ENCODE measurements at places on chromosomes 12 and 14.

DNA sequence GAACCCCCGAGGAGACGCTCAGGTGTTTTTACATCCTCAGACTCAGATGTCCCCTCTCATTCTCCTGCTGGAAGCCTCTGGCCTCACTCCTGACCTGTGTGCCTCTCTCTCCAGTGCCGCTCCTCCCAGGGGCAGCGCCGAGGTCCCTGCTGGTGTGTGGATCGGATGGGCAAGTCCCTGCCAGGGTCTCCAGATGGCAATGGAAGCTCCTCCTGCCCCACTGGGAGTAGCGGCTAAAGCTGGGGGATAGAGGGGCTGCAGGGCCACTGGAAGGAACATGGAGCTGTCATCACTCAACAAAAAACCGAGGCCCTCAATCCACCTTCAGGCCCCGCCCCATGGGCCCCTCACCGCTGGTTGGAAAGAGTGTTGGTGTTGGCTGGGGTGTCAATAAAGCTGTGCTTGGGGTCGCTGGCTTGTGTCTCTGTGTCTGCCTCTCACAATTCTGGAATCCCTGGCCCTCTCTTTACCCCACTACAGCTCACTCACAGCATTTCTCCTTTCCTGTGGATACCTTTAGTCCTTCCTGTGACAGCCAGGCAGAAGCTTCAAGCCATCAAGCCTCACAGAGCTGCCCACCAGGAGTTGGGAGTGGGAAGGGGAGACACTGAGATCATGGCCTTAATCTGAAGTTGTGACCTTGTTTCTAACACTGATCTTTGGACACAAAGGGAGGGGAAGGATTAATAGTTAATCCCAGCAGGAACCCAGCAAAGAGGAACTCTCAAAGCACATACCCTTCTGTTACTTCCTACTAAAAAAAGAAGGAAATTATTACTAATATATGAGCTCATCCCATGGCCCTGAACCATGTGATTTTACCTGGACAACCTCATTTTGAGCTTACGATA is 1.1 kb upstream of the SOAT2 start:
- no peak for DNase-seq

GRCh38 chr14:44970907-44971306 is 8.9 kb downstream of the TOGARAM1 start:
- no peak for DNase-seq

- DNase-seq: no peak
Measured at GRCh38 chr12:126201981-126202537, 1136.8 kb downstream of the AACS start.

DNA sequence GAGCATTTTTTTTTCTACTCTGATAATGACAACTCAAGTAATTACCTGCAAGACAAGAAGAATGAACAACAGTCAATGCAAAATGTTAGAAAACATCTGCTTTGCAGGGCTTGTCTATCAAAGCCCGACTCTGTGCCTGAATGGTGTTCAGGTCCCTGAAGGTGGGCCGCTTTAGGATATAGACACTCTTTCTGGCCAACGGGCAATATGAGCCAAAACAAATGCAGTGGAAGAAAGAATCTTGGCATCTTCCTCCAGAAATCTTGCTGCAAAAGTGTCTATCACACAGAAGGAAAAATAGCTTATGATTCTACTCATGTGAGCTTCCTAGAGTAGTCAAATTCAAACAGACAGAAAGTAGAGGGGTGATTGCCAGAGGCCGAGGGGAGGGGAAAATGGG is 32.7 kb downstream of the FOS start:
- DNase-seq: no peak

DNA sequence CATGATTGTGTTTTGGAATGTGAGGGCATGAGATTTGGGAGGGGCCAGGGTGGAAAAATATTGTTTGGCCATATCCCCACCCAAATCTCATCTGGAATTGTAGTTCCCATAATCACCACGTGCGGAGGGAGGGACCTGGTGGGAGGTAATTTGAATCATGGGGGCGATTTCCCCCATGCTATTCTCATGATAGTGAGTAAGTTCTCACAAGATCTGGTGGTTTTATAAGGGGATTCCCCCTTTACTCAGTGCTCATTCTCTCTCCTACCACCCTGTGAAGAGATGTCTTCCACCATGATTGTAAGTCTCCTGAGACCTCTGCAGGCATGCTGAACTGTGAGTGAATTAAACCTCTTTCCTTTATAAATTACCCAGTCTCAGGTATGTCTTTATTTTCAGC is 15.7 kb downstream of the OR10P1 start:
- no peak for DNase-seq

- peak; percentile 30 for DNase-seq
Measured at GRCh38 chr12:111812881-111813741, 28.9 kb upstream of the MAPKAPK5 start.

DNA sequence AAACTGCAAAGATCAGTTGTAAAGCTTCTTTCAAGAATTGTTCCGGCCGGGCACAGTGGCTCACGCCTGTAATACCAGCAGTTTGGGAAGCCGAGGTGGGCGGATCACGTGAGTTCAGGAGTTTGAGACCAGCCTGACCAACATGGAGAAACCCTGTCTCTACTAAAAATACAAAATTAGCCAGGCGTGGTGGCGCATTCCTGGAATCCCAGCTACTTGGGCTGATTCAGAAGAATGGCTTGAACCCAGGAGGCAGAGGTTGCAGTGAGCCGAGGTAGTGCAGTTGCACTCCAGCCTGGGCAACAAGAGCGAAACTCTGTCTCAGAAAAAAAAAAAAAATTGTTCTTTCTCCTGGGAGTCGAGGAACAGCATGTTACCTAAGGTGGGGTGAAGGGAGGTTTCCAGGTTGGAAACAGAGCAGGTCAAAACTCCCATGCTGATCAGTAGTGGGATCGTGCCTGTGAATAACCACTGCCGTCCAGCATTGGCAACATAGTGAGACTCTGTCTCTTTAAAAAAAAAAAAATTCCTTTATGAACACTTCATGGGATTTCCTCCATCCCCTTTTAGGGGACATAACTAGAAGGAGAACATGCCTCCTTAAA is 13.9 kb downstream of the FBXO34 start:
- DNase-seq: no peak

GRCh38 chr12:120249875-120250795 is 15.4 kb downstream of the PXN start:
- DNase-seq: no peak

DNA sequence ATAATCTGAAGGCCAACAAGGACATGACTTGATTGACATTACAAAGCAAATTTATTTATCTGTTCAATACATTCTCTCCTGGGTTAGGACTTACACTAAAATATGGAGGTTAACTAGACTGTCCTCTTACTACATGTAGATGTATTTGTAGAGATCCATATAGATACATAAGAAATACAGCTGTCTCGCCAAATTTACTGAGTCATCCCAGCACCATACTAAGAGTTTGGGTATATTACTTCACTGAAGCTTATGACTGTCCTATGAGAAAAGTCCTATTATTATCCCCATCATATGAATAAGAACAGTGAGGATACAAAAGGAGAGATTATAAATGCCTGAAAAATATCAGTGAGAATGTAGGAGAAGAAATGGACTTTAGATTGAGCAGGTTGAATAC is 44.8 kb upstream of the ACSM4 start:
- DNase-seq: no peak

- DNase-seq: no peak
Measured at GRCh38 chr12:121295746-121296617, 527 bp downstream of the CAMKK2 start.

DNA sequence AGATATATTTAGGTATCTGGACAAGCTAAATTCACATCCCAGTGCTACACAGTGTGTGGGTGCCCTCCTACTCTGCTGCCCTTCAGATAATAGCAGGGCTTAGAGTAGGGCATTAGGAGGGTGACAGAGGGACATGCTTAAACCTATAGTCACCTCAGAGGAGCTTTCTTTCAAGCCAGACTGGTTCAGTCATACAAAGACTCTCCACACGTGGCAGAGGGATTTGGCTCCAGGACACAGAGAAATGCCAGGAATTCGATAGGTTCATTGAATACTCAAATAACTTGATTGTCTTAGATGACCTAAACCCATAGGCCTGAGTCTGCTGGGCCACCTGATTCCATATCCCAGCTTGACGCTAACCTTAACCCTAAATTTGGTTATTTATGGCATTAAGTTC is 163.5 kb downstream of the TPH2 start:
- DNase-seq: no peak

GRCh38 chr14:64824471-64824870 is 55.2 kb downstream of the SPTB start:
- no peak for DNase-seq

- DNase-seq: no peak
Measured at GRCh38 chr14:103109535-103110441, 13.5 kb upstream of the TNFAIP2 start.

GRCh38 chr12:109347589-109347988 is at the start of gene MYO1H:
Gene MYO1H, plus strand, starts transcription at chr12:109347900. Its CDS starts 61 bp downstream, at chr12:109347961.
- DNase-seq: no peak

Measured in T-helper 2 cell (primary cell).